ENCODE measurements at places on chromosomes 2 and 18. TPM values are rescaled to one million over a fixed set of nuclear protein-coding genes. Genes with fewer than 3 reads are reported as not detected.

Gene ELOA2
- not detected for total RNA-seq

Gene PLEKHB2
- total RNA-seq, result 57.7 TPM

Gene TDRD15
- total RNA-seq, result 0.10 TPM

Gene CCDC141
- total RNA-seq, result 2.8 TPM

Gene ROCK2
- 84.5 TPM for total RNA-seq
